CD4-positive, alpha-beta T cell treated with Interleukin-6 at 100 ng/mL for 8 hours (primary cell): ENCODE measurements at places on chromosomes 4 and X.

DNA sequence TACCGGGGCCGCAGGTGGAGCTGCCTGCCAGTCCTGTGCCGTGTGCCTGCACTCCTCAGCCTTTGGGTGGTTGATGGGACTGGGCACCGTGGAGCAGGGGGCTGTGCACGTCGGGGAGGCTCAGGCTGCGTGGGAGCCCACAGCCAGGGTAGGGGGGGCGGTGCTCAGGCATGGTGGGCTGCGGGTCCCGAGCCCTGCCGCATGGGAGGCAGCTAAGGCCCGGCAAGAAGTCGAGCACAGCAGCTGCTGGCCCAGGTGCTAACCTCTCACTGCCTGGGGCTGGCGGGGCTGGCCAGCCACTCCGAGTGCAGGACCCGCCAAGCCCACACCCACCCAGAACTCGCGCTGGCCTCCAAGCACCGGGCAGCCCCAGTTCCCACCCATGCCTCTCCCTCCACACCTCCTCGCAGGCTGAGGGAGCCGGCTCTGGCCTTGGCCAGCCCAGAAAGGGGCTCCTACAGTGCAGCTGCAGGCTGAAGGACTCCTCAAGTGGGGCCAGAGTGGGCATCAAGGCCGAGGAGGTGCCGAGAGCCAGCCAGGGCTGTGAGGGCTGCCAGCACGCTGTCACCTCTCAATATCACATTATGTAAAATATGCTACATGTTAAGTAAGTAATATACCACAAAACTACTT, 104.1 kb downstream of the COX7B2 start:
- no peak for DNase-seq

DNA sequence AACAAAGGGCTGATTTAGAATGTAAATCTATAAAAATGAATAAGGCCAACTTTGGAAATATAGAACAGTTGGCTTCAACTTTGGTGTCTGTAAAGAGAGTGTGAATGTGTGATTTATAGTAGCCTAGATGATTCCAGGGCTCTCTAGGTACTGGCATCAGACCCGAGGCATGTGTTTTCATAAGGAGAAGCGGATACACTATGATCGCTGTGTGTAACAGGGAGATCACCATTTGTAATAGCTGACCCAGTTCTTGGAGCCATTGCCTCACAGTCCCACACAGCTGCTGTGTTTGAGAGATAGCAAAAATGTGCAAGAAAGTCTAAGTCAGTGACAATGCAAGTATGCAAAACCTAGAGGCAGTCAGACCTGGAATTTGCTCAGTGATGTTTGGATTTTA, 135.1 kb downstream of the REPS2 start:
- no peak for DNase-seq

- DNase-seq: peak; percentile 42
Observed at GRCh38 chrX:18886344-18887161, 97.4 kb downstream of the PHKA2 start.

GRCh38 chr4:100314057-100314456, 123.8 kb upstream of the DDIT4L start:
- no peak for DNase-seq

- no peak for DNase-seq
Observed at GRCh38 chrX:77505227-77505626, 58.0 kb downstream of the FGF16 start.

- no peak for DNase-seq
Observed at GRCh38 chr4:72006586-72006985, 25.2 kb upstream of the NPFFR2 start.

- DNase-seq: no peak
Observed at GRCh38 chrX:100819534-100819836, 706 bp upstream of the CSTF2 start.

GRCh38 chr4:113740857-113741379, 20.6 kb downstream of the CAMK2D start:
- DNase-seq: no peak

- no peak for DNase-seq
Observed at GRCh38 chr4:24662542-24662941, 78.2 kb upstream of the DHX15 start.

GRCh38 chr4:86302251-86302650, 57.6 kb downstream of the MAPK10 start:
- no peak for DNase-seq

GRCh38 chr4:114698231-114698630, 99.6 kb downstream of the UGT8 start:
- no peak for DNase-seq

GRCh38 chrX:97399400-97399799, 515.7 kb downstream of the RPA4 start:
- no peak for DNase-seq

- peak; percentile 79 for DNase-seq
Observed at GRCh38 chr4:2412534-2412884, 5.9 kb downstream of the ZFYVE28 start.

- no peak for DNase-seq
Observed at GRCh38 chr4:139552517-139553307, 3.3 kb downstream of the SETD7 start.

DNA sequence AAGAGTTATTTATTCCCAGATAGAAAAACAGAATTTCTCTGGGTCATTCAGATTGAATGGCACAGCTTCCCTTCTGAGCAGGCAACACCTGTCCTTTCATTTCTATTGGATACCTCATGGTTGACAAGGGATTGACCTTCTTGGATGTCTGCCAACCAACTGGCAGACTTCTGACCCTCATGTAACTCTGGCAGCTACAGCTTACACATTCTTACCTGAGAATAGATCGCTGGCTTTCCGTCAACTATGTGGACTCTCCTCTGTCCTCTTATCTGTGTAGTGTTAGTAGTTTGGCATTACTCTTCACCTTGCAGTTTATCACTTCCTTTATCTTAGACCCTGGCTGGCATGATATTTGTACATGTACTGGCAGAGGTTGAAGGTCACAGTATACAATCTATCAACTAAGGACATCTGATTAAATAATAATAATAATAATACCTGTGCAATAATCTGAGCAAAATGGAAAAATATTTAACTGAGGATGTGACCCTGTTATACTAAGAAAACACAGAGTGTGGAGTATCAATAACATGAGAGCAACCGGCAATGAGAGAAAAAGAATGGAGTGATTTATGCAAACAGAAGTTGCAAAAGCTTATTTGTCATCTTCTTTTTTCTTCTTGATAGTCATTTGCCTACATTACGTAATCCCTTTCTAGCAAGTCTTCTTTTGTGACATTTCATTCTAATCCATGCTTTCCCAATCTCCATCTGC, 1118.2 kb downstream of the ARAP2 start:
- no peak for DNase-seq

- DNase-seq: no peak
Observed at GRCh38 chrX:19956306-19956705, 34.6 kb downstream of the BCLAF3 start.

DNA sequence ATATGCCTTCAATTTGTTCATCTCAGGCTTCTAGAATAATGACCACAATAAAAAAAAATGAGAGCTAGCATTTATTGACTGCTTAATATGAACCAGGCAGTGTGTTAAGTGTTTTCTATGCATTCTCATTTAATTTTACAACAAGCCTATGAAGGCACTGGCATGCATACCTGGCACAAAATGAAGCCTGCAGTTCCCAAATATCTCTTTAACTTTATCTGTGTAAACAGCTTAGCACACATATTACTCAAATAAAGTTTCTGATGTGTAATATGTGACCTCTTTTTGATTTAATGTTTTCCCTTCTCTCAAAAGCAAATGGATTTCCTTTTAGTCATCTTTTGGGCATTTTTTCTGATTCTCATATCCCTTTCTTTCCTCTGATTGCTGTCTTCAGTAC, 671.8 kb downstream of the PCDH7 start:
- DNase-seq: no peak

DNA sequence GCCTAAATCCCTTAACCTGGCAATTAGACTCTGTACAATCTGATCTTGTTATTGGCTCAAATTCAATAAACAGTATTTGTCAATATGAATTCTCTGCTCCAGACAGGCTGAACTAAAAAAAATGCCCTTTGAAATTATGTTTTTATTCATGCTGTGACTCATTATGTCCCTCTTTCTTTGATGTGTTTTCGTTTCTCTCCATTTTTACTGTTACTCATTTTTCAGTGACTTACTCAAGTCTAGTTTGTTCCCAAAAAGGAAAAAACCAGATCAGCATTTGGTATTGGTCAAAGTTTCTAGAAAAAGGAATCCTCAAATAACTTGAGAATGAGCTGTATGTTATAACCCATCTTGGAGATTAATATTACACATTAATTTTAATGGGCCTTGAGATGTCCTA, 40.4 kb downstream of the UNC5C start:
- DNase-seq: no peak

GRCh38 chr4:48546336-48546735, 56.3 kb downstream of the ZAR1 start:
- DNase-seq: no peak

DNA sequence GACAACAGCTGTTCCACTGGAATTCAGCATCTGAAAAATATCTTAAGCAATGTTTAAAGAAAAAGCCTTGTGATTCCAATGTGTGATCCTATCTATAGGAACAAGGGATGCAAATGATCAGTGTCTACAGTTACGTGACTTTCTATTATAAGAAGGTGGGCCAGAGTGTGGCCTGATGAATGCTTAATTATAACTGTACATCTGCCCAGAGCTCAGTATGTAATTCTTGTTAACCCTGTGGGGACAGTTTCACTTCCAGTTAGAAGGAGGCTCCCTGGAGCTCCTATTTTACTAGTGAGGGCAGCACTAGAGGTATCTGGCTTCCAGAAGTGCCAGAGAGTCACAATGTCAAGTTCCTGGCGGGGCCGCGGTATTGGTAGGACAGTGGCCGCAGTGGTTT, 288.5 kb downstream of the USP46 start:
- no peak for DNase-seq

DNA sequence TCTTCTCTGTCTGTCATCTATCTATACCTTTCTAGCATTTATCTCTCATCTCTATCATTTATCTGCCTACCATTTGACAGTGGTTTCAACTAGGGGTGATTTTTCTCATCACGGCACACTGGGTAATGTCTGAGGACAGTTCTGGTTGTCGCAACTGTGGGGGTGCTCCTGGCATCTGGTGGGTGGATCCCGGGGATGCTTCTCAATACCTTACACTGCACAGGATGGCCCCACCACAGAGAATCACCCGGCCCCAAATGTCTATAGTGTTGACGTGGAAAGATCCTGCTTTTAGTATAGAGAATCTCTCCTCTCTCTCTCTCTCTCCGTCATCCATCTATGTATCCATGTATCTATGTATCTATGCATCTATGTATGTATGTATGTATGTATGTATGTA, 7.2 kb downstream of the P2RY8 start:
- no peak for DNase-seq

- no peak for DNase-seq
Observed at GRCh38 chrX:67714004-67714403, 170.2 kb downstream of the AR start.

- DNase-seq: no peak
Observed at GRCh38 chr4:158970812-158971211, 132.1 kb upstream of the RAPGEF2 start.

GRCh38 chr4:14254252-14254651, 626.7 kb upstream of the BOD1L1 start:
- DNase-seq: no peak

DNA sequence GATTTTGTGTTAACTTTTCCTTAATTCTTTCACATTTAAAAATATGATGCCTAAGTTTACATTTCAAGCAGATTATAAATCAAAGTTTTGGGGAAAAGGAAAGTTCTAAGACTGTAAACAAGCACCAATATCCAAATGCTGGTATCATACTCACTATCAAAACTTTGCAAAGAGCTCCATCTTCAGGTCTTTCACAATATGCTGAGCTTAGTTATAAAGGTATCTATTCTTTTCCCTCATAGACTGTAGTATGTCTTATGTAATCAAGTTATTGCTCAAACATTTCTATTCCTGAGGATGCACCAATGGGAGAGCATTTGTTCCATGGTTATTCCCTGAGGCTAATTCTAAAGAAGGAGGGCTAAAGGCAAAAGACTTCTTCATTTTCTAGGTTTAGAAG, 207.9 kb upstream of the FAM241A start:
- DNase-seq: no peak

GRCh38 chrX:102517326-102517725, 787 bp upstream of the TMSB15A start:
- no peak for DNase-seq

DNA sequence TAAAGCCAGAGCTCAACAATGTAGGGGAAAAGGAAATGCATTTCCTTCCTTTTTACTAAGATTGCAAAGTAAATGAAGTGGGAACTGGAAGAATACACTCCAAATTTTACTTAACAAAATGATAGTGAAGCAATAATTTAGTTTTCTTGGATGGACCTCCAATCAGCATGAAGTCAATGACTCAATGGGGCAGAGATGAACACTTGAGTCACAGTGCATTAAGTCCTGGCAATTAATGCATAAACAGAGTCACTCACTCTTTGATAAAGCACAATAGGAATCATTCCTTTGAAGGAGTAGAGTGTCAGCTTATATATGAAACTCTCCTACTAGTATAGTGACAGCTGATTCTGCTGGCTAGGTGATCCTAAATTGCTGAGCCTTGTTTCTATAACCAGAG, 66.7 kb upstream of the FRAS1 start:
- DNase-seq: no peak

- DNase-seq: no peak
Observed at GRCh38 chr4:108219998-108220397, 51.3 kb upstream of the LEF1 start.

- DNase-seq: no peak
Observed at GRCh38 chr4:140168474-140168873, 14.5 kb upstream of the MAML3 start.

GRCh38 chrX:96372313-96373046, 312.2 kb upstream of the DIAPH2 start:
- DNase-seq: no peak

DNA sequence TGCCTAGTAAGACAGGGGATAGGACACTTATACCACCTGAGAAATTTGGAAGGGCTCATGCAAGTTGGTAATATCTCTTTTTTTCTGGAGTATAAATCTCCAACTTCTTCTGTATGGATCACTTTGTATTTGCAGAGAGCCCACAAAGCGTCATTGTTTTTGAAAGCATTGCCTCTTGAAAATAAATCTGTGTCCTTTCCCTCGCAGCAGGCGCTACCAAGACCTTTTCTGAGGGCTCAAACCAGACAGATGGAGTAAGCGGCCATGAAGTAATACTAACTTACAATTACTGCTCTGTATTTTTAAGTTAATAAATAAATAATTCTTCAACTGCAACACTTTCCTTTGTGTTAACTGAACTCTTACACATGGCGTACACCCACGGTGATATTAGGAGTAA, 56.0 kb upstream of the FBXW7 start:
- DNase-seq: no peak

GRCh38 chrX:22541926-22542325, 269.2 kb downstream of the CBLL2 start:
- no peak for DNase-seq

GRCh38 chr4:144647095-144647561, 1.2 kb downstream of the HHIP start:
- DNase-seq: no peak
